Smooth muscle cell of the pulmonary artery (primary cell): ENCODE measurements at places on chromosomes 12 and 14. TPM values are rescaled to one million over a fixed set of nuclear protein-coding genes. Genes with fewer than 3 reads are reported as not detected.

Gene CLEC9A
- not detected in 2 replicates for total RNA-seq

Gene DPF3
- 5.3 and 9.3 TPM in 2 replicates for total RNA-seq

Gene YBX3
- total RNA-seq = 116 and 139 TPM in 2 replicates

Gene DERA
- 20.0 and 29.1 TPM in 2 replicates for total RNA-seq
